ENCODE measurements at places on chromosomes 2 and 18. TPM values are rescaled to one million over a fixed set of nuclear protein-coding genes. Genes with fewer than 3 reads are reported as not detected.

Gene NBEAL1
- total RNA-seq = 10.1 TPM

Gene SNORC
- 1.5 TPM for total RNA-seq

Gene CPO
- total RNA-seq = 0.20 TPM

DNA sequence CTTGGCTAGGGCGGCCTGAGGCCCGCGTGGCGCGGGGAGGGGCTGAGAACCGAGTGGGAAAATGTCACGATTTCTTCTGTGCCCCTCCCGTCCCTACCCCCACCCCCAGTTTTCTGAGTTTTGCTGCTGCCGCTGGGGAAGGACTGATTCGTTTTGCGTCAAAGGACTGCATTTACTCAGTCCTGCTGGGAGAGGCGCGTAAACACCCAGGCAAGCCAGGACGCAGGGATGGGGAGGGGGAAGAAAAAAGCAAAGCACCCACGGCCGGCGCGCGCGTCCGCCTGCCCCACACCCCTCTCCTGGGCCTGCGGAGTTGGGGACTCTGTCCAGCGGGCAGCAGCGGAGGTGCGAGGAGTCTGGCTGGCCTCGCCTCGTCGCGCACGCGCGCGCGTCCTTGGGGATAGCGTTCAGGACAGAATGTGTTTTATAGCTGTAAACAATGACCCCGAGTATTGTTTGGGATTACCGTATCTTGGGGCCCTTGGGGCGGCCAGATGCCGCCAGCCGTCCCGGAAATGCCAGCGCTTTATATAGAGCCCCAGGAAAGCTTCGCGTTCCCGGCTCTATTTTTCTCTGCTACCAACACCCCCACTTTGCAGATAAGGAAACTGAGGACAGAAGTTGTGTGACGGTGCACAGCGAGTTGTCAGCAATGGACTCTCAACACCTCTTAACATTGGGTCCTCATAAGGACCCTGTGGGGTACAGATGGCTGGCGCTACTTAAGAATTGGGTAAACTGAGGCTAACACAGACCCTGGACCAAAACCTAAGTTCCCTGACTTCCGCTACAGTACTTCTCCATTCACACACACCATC lies 1.7 kb upstream of the FOSL2 start:
- DNase-seq = no peak

GRCh38 chr18:55588870-55589595 lies 1.0 kb upstream of the TCF4 start:
- DNase-seq = no peak
